Stimulated activated naive CD8-positive, alpha-beta T cell treated with anti-CD3 and anti-CD28 coated beads, Interleukin-15, amount 100 ng/mL, for 72 hours (primary cell): ENCODE measurements at places on chromosomes 2 and 18.

DNA sequence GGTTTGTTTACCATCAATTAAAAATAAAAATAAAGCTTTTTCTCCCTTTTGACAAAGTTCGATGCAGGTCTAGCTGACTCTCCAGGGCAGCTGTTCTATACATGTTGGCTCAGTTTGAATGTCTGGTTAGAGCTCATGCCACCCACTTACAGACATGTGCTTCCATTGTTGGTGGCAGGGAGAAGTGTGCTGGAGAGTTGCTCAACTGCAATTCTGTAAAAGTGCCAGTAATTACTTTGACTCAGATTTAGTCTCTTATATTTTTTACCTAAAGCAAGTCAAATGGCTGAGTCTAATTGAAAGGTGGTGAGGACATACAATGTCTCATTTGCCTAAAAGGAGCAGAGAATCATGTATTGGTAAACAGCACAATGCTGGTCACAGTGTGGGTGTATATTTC is 609.1 kb upstream of the SYT4 start:
- no peak for DNase-seq

GRCh38 chr2:161223139-161223732 is 63.0 kb downstream of the TANK start:
- DNase-seq: no peak

DNA sequence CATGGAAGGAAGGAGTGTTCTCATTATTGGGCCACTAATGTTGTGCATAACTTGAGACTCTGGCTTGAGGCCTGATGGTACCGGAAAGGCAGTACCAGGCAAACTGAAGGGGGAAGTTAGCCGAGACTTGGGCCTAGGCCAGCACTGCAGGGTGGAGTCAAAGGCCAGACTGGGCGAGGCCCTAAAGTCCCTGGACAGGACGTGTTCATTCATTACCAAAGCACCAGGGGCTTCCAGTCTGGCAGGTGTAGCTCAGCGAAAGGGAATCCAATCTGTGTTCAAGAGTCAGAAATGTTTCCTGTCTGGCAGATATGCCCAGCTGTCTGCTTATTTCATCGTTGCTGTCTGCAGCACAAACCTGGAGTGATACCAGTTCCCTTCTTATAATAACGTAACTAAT is 4.7 kb upstream of the ITSN2 start:
- DNase-seq: no peak

- no peak for DNase-seq
These were observed 67.8 kb downstream of the SRBD1 start for GRCh38 chr2:45543257-45543656.

GRCh38 chr2:20478961-20479360 is 32.1 kb downstream of the RHOB start:
- no peak for DNase-seq

DNA sequence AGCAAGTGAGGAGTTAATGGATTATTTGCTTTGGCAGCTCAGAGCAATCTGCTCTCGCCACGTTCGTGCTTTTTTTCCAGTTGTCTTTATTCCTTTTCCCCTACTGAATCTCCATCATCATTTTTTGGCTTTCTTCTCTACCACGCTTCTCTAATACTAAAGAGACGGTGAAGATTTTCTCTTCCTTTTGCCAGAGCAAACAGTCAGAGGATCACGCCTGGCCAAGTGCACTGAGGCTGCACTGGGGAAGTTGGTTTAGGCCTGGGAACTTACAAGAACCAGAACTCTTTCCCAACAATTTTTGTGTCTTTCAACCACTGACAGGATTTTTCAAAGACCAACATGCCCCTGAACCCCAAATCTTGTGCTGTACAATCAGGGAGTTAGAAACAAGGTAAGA is 172.3 kb downstream of the PID1 start:
- no peak for DNase-seq

DNA sequence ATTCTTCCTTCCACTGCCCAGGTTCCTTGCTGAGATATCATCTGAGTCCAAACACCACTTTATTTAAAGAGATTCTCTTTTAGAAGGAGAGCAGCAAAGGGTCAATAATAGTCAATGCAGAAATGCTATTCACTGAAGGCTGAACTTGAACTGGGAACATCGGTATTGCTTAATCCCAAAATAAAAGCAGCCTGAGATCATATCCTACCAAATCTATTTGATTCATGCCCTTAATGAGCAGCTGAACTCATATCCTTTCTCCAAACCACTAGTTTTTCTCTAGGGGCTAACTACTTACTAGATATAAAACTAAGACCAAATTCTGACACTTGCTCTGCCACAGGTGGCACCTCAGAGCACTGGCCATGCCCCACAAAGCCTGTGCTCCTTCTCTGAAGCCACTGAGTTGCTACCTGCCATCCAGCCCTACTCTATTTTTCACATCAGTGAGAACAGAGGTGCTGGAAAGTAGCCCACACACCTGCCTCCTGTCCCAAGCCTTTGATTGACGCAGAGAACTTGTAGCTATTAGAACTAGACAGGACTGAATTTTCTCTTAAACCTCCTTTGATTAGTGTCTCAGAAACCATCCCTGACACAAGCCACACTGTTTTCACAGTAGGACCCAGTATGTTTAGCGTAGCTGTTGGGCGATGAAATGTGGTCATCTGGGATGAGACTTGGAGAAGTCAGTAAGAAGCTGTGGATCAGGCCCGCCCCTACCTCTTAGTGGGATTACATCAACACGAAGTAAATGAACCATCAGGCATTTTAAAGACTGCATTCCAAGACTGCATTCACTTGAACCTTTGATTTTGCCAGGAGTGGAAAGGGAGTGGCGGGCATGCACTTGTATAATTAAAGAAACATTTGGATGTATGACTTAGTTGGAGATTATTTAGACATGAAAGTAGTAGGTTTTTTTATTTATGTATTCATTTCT is 124.3 kb downstream of the RBMS1 start:
- no peak for DNase-seq

DNA sequence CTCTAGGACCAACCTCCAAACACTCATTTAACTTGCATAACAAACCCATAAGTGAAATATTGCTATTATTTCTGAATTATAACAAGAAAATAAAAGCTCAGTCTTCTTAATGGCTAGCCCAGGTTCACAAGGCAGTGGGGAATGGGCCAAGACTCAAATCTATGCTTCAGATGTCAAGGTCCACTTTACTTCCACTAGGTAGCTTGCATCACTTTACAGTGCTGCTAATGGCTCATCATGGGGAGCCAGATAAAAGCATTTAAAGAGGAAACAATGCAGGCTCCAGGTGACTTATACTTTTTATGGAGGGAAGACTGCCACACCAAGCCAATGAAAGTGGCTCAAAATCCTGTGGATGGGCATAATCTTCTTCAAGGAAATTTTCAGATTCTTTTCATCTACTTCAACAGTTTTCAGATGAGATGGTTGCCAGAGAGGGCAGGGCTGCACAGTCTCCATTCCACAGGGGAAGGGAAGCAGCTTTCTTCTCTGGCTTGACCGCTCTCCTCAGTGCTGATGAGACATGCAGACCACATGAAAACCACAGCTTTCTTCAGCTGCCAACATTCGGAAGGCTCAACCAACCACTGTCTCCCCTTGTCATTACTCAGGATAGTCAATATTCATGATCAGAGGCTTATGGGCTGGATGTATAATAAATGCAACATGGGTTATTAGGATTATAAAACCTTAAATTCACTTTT is 361.9 kb upstream of the MEX3C start:
- no peak for DNase-seq

DNA sequence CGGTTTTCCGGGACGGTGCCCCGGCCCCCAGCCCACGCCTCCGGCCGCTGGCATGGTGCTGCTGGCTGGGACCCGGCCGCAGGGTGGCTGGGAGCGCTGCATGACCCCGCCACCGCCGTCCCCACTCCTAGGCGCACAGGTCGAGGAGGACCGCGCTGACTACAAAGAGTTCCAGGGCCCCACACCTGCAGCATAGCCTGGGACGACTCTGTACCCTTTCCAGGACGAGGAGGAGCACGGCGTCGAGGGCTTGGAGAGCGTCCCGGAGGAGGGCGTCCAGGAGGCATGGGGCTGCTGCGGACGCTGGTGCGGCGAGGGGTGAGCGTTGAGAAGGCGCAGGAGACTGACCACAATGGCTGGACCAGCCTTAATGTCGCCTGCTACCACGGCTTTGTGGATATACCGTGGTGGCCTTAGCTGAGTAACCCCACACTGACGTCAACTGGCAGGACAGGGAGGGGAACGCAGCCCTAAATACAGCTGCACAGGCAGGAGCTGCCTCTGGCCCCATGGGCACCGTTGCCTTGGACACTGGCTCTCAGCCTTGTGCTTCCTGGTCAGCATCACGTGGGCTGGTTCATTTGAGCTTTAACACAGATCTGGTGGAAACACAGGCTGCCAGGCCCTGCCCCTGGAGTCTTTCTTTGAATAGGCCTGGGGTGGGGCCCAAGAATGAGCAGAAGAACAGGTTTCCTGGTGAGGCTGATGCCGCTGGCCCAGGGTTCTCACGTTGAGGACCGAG is 40.9 kb upstream of the TRIM43B start:
- no peak for DNase-seq

- DNase-seq: no peak
These were observed at the start of gene TTR for GRCh38 chr18:31591628-31592027. TSS of gene TTR (plus strand) at chr18:31591877. CDS start at chr18:31591903, 26 bp downstream.

- DNase-seq: peak; percentile 54
These were observed 1.4 kb downstream of the UBE2F start for GRCh38 chr2:237968048-237968862.

DNA sequence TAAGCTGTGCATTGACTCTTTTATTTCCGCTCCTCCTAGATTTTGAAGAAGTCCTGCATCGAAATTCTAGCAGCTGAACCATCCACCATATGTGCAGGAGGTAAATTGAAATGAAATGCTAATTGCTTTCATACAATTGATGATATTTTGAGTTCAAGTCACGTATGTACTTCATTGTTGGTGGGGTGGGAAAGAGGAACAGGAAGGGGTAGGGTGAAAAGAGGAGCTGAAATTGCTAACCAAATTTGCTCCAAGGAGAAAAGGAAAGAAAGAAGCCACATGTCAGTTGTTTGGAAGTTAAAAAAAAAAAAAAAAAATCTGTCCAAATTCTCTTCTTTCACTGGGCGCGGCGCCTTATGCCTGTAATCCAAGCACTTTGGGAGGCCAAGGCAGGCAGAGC is 77.8 kb downstream of the ANTXR1 start:
- no peak for DNase-seq

- DNase-seq: no peak
These were observed 144.8 kb downstream of the ARHGAP28 start for GRCh38 chr18:6874315-6874714.

DNA sequence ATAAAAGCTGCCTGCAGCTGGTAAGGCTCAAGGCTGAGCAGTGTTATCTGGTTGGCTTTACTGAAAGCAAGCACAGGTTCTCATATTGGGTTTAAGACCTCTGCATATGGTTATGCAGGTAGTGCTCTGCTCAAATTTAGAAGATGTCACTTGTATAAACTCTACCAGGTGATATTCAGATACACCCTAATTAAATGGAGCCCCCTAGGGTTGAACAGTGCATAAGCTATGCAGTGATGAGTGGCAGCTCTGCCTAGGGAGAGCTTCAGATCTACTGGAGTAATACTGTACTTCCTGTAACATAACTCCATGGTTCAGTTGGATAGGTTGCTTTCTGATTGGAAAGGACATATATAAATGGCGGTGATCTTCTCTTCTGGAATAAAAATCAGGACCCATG is 222.7 kb downstream of the CYRIA start:
- no peak for DNase-seq

- no peak for DNase-seq
These were observed 37.3 kb downstream of the GREB1 start for GRCh38 chr2:11571170-11571569.

DNA sequence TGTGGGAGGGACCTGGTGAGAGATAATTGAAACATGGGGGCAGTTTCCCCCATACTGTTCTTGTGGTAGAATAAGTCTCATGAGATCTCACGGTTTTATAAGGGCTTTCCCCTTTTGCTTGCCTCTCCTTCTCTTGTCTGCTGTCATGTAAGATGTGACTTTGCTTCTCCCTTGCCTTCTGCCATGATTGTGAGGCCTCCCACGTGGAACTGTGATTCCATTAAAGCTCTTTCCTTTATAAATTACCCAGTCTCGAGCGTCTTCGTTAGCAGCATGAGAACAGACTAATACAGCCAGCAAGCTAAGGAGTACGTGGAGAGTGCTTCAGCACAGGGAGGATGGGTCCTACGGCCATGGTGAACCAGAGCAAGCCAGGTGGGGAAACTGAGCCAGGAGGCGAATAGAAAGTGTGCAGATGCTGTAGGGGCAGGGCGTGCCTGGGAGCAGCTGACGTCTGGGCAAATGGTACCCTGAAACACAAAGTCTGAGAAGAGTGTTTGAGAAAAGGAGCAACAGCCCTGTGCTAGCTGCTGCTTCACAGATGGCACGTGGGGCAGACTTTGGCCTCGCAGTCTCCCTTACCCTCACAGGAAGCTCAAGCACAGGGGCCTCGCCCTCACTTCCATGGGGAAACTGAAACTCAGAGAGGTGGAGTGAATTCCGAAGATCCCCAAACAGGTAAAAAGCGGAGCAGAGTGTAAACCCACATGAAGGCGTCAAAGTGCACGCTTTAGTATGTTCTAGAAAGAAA is 64.2 kb downstream of the MYT1L start:
- no peak for DNase-seq

DNA sequence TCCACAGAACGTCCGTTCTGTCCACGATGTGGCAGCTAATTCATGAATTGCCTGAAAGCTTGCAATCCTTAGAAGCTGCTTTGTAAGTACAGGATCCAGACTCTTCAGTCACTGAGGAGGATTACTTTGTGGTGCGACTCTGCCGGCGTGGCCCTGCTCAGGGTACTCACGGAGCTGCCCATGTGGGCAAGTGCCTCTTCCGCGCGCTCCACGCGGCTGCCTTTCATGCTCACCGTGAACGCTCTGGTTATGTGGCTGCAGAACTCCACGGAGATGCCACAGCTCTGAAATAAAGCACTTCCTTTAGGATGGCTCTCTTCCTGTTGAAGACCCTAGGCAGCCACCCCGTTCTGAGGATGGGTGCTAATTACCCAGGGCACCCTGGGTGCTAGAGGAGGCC is 31.0 kb downstream of the RMC1 start:
- no peak for DNase-seq

DNA sequence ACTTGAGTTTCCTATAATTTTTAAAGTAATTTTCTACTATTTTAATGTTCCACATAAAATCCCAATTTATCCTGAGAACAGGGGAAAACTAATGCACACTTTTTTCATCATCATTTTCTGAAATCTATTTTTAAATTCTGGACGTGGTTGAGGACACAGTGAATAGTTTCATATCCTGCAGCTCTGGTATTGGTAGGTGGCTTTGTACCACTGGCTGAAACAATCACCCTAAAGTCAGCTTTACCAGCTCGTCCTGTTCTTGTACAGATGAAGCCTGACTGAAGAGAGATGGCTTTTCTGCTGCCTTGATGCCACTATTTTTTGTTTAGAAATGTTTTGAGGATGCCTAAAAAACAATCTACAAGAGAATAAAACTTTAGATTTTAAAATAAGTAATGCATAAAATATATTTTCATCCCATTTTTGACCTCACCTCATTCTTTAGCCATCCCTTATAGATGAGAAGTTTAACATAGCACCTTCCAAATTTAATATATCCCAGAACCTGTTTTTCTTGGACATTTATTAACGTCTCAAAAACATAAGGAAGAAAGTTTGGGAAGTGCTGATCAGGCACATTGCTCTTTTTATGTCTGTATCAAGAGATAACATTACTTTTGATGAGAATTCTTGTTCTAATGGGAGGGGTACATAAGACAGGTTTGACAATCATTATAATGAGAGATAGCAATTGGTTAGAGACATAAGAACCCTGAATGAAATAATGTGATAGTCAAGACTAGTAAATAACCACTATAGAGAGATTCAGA is 80.9 kb downstream of the GALNT1 start:
- DNase-seq: no peak

GRCh38 chr2:239834143-239834542 is 191.0 kb downstream of the NDUFA10 start:
- DNase-seq: no peak
